ENCODE measurements at places on chromosomes 3 and 15. TPM values are rescaled to one million over a fixed set of nuclear protein-coding genes. Genes with fewer than 3 reads are reported as not detected.

GRCh38 chr3:150202711-150203110 is 205.4 kb upstream of the TSC22D2 start:
- no peak for DNase-seq

CAMKV gene
- 0.58 TPM for total RNA-seq

CHRM5 gene
- 0.04 TPM for total RNA-seq

CLN6 gene
- 42.2 TPM for total RNA-seq

CCDC39 gene
- total RNA-seq: not detected

- DNase-seq: no peak
Observed at GRCh38 chr3:14147066-14147435, 22.2 kb downstream of the TMEM43 start.

DNA sequence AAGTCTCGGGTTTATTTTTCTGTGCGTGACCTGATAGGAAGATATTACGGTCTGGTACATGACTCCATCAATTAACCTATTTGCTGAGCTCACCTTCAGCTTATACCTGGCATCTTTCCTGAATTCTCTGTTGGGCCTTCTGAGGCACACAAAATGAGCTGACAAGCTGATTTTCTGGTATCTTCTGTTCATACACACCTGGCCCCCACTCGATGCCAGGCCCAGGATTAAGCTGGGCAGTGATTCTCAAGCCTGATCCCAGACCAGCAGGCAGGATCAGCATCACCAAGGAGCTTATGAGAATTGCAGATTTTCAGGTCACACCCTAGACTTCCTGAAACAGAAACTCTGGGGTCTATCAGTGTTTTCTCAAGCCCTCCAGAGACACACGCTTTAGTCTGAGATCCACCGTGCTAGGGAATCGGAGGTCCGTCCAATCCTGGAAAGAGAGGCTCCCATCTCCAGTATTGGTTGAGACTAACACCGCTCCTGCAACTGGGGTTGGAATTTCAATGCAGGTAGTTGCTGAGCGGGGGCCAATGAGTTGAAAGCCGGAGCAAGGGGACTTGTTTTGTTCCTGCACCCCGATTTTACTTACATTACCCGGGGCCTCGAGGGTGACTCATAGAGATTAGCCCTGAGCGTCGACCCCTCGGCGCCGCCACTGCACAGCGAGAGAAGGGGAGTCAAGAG is 636 bp upstream of the EIF1B start:
- no peak for DNase-seq

DNA sequence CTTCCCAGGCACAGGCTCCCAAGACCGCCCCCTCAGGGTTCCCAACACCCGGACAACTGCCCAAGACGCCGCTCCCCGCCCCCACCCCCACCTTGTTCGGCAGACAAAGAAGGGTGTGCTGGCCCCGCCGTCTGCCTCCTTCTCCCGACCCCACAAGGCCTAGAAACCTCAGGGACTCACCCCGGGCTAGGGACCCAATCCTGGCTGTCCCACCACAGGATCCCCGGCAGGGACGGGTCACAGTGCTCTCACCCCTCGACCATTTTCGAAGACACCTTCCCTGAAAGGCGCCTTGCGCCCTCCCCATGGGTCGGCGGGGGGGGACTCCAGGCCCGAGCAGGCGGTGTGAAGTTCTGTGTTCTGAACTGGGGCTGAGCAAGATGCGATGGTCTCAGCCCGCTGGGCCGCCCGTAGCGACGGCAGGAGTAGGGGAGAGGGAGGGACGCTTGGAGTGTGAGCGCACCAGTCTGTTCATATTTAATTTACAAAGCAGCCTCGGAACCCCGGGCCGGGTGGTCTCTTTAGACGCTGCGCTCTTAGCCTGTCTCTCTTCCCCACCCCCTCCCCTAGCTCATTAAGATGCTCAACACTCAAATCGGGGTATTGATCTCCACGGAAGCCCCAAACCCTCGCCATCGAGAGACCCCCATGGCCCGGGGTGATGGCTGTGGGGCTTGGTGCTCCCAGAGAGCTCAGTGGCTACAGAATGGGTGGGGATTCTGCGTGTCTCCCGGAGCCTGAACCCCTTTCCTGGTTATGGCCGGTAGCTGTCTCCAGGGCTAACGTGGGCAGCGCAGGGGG is 1.4 kb upstream of the ISLR2 start:
- no peak for DNase-seq

DNA sequence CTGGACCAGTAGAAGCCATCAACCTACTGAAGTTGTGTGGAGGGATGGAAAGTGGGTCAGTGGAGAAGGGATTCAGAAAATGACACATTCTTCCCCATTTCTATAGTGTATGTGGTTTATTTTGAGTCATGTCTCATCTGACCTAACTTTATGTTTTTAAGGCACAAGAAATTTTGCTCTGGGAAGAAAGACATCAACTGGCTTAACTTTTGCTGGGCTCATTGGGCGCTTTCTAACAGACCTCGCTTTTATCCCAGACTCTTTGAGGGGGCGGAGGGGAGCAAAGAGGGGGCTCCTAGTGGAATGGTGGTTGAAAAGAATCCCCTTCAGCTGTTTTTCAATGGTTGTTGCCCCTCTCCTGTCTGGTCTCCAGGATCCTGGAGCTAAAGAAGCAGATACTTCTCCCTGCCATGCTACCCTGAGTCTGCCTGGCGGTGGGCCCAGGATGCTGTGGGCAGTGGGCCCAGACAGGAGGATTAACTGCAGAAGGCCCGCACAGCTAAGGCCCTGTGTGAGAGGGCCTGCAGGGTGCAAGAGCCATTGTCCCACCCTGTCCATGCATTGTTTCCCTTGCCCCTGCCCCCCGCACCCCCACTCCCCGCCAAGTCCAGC is 14.5 kb downstream of the CSRNP1 start:
- DNase-seq: no peak

DNA sequence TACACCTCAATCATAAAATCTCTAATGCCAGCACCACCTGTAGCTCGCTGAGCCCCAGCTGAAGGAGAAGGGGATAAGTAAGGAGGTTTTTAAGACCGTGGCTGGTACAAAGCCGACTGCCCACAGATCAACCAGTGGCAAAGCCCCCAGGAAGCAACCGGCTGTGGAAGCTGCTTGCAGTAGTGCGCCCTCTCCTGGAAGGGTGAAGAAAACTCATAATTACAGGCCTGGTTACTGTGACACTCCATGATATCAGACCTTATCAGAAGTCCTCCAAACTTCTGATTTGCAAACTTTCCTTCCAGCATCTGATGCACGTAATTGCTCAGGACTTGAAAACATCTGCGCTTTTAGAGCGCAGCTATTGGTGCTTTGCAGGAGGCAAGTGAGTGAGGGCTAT is 63.1 kb upstream of the MCTP2 start:
- peak; percentile 16 for DNase-seq

DNA sequence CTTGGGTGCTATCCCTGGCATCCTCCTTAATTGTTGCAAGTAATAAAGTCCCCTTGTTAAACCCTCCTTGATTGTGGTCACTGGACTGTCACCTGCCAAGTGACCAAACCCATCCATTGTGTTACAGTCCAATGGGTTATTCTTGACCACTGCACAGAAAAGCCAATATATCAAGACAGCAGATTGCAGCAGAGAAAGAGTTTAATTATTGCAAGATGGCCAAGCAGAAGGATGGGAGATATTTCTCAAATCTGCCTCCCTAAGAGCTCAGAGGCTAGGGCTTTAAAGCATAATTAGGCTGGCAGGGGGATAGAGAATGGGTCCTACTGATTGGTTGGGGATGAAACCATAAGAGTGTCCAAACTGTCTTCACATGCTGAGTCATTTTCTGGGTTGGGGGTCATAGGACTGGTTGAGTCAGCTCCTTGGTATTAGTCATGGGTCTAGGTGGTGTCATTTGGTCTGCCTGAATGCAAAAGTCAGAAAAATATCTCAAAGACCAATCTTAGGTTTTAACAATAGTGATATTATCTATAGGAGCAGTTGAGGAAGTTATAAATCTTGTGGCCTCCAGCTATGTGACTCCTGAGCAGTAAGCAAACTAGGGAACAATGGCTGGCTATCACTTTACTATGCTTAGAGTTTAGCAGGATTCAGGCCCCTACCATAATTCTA is 19.1 kb upstream of the XYLB start:
- peak; percentile 95 for DNase-seq

DNA sequence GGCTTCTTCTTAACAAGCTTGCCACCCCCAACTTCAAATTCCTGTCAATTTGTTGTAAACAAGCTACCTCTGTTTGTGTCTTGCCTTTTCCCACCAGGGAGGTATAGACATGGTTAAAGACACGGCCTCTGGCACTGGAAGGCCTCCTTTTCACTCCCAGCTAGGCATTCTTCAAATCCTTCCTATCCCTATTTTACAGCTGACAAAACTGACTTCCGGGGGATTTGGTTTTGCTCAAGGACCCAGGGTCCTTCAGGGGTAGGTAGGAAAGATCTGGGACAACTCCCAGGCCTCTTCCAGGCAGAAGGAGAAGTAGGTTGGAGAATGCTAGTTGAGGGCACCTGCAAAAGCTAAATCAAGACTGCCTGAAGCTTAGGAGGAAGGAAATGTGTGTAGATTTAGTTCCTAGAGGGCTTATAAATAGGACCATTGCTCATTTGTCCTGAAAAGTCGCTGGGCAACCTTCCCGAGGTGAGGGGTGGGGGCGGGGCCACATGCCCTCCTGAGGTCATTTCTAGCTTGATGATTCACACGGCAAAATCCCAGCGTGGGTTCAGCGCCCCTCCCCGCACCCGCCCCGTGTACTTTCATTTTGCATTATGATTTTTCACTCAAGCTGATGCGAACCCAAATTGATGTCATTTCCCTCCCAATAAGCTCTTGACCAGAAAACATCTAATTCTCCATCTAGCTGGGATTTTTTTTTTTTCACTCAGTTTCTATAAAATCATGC is 365.5 kb downstream of the SHQ1 start:
- DNase-seq: peak; percentile 80

- DNase-seq: peak; percentile 80
Observed at GRCh38 chr15:38297623-38298388, 45.2 kb downstream of the SPRED1 start.

KBTBD12 gene
- total RNA-seq: not detected

GRCh38 chr15:101520395-101520794 is 30.9 kb upstream of the PCSK6 start:
- no peak for DNase-seq

KNG1 gene
- not detected for total RNA-seq

ACTRT3 gene
- total RNA-seq: 4.1 TPM

GABRA5 gene
- not detected for total RNA-seq

DNA sequence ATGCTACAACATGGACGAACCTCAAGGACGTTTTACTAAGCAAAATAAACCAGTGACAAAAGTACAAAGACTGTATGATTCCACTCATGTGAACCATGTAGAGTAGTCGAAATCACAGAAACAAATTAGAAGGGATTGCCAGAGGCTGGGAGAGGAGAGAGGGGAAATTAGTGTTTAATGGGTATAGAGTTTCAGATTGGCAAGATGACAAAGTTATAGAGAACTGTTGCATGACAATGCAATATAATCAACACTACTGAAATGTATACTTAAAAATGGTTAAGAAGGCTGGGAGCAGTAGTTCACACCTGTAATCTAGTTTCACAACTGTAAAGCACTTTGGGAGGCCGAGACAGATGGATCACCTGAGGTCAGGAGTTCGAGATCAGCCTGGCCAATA is 36.9 kb downstream of the PLS1 start:
- no peak for DNase-seq

C2CD4A gene
- 0.11 TPM for total RNA-seq

SMAD6 gene
- total RNA-seq: 19.9 TPM

DNA sequence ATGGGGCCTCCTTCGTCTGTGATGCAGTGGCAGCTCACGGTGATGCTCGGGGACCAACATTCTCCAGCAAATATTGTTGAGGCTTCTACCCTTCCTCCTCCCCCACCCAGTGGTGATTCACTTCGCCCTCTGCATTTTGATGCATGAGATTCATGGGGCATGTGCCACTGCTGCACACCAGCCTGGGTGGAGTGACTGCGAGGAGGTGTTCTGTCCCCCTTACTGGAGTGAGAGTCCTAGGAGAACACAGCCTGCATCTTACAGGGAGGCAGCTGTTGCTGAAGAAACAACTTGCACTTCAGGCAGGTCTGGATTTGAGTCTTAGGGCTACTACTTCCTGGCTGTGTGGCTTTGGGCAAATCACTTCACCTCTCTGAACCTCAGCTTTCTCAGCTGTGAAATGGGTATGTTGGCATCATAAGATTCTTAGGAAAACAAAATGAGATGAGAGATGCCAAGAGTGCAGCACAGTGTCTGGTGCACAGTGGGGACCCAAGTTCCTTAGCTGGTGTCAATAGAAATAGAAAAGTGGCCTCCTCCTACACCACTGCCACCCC is 10.2 kb upstream of the SKOR1 start:
- no peak for DNase-seq

- peak; percentile 42 for DNase-seq
Observed at GRCh38 chr3:194123726-194124125, 12.2 kb upstream of the HES1 start.

BMF gene
- total RNA-seq: 5.2 TPM

DNA sequence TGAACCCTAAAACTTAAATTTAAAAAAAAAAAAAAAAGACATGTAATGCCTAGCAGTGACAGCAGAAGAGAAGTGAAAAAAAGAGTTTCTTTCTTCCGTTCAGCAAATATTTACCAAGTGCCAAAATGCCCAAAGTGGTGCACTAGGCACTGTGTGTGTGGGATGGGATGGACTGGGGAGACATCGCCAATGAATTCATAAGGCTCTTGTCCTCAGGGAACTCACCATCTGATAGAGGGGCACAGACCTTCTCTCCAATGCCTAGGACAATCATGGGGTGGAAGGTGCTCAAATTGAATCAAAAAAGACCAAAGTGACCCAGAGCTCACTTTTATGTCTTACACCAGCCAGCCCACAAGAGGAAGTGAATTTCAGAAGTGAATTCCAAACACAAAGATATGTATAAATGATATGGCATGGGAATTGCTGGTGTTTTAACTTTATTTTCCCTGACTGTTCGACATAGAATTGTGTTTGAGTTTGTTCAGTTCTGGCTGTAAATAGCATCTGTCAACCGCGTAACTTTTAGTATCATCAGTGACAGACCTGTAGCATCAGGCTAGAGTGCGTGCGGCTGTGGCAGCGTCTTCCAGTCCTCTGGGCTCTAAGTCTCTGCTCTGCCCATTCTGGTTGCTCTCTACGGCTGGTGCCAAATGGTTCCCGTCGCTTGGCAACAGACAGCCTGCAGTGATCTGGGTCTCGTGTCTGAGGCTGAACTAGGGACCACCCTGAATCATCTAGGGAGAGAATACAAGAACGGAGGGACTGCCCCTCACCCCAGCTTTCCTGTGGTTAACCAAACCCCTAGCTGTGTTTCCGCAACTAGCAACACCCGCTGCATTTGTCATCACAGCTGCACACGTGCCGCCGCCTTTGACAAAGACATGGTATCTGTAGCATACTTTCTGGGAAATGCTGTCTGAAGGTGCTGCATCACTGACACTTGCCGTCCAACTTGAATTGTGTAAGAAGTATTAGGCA is 154.0 kb upstream of the THBS1 start:
- no peak for DNase-seq

DNA sequence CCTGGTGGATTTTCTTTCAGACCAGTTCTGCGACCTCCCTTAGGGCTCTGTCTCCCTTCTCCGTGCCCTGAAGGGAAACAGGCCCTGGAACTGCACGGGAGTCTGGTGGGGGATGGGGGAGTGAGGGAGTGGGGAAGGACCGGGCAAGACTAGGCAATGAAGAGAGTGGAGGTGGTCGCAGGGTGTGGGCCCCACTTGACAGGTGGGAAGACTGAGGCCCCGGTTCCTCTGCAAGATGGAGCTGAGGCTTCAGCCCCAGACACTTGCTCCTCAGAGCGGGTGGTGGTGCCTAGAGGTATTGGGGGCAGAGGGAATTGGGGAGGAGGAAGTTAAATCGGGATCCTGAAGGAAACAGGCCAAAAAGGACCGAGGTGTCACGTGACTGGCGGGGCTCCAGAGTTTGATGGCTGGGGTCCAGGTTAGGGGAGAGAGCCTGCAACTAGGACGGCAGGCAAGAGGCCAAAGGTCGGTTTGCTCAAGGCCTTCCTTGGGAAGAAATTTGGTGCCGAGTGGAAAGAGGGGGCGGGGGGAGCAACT is 597 bp upstream of the CAMK1 start:
- DNase-seq: no peak
